ENCODE measurements at places on chromosomes 1 and 21.
A peak's percentile ranks its signal among the peaks of the same experiment; 100 is the strongest.

DNA sequence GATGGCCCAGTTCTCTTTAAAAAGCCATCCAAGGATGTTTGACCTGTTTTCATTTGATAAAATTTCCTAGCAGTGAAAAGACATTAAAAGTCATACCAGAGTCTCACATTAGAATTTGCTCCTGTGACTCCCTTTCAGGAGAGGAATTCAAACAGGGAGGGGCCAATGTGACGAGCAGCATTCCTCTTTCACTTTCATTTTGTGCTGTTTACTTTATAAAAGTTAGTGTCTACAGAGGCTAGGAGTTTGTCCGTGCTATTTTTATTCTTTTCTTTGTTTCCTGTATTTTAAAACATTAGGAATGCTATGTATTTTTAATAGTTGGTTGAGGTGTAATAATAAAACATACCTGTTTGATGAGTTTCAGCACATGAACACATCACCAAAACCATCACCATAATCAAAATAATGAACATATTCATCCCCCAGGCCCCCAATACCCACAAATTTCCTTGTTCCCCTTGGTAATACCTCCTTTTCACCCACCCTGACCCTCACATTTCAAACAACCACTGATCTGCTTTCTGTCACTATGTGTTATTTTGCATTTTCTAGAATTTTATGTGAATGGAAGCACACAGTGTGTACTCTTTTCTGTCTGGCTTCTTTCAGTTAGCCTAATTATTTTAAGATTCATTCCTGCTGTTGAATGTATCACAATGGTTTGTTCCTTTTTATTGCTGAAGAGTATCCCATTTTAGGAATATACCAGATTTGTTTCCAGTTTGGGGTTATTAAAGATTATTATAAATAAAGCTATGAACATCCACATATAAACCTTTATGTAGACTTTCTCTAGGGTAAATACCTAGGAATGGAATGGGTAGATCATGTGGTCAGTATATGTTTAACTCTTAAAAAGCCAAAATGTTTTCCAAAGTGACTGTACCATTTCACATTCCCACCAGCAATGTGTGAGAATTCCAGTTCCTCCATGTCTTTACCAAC lies 129.5 kb downstream of the TENT5C start:
- DNase-seq, result no peak

DNA sequence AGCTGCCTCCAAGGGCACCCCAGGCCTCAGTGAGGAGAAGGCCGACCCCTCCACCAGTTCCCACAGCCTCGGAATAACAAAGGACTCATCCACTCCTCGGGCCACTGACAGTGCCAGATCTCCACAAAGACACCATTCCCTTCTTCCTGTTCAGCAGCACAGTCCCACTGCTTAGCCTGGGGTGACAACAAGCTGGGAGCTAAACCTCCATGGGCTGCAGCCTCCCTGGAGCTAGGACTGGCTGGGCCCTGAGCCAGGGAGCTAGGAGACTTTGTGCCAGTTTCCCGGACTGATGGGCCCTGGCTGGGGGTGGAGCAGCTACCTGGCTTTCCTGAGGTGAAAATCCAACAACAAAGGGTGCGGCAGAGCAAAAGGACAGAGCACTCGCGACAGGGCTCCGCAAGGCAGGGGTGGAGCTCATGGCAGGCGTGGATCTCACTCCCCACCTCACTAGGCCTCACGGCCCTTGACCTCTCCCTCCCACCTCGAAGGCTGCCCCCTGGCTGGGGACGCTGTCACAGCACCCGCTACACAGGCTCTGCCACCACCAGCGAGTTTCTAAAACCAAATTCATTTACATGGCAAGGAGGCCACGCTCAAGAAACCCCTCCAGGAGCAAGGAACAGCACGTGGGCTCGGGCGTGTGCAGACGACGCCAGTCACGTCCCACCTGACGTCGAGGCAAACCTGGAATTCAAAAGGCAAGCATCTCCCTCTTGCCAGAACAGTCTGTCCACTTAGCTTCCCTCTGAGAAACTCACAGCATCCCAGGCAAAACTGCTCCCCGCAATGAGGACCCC lies 13.8 kb downstream of the SLC35E2B start:
- DNase-seq, result no peak

GRCh38 chr1:204976646-204977045 lies 66.4 kb upstream of the CNTN2 start:
- DNase-seq, result no peak

DNA sequence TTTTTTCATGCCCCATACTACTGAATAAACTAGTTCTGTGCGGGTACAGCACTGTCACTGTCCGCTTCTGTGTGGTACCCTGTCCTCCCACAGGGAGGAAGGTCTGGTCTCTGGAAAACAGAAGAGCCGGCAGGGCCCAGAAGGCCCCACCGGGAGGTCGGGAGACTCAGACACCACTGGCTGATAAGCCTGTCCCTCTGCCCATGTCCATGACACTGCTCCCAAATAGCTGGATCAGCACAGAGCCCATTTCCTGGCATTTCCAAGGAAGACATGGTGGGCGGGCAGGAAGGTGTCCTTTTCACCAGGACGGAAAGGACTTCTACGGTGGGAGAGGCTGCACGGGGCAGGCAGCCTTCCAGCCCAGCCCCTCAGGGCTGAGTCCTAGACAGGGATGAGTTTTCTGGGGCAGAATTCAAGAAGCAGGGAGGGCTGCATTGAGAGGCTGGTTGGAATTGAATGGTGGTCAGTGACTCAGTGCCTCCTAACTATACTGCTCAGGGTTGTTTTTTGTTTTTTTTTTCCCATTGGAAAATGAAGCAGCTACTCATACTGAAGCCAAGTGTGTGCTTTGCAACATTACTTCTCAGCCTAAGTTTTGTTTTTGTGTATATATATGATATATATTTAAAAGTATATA lies 7.1 kb downstream of the PSRC1 start:
- DNase-seq, result no peak

DNA sequence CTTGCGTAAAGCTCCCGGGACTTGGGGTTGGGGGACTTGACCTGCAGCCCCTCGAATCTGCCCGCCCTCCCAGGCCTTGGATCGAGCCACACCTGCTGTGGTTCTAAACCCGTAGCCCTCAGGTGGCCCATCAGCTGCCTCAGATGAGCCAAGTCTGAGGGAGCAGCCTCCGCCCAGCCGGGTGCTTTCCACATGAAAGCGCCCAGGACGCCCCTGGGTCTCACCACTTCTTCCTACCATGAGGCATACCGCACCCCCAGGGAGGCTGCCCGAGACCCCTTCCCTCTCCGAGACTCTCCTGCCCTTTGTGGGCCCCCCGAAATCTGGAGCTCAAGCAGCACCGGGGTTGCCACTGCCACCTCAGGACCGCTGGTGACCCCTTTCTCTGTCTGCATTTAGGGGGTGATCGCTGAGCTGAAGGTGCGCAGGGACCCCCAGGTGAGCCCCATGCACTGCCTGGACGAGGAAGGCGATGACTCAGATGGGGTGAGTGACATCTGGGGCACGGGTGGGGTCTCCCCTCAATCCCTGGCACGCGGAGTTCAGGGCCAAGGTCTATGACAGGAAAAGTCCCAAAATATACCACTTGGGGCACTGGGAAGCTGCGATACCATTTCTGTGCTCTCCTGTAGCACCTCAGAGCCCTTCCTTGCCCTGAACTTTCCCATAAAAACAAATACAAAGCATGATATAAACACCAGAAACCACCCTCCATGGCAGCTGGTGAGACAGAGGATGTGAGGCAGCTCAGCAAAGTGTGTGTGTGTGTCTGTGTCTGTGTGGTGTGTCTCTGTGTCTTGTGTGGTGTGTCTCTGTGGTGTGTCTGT lies 68.5 kb downstream of the SLC19A1 start:
- DNase-seq, result no peak

- peak; percentile 35 for DNase-seq
Measured at GRCh38 chr1:33661811-33662454, 189.5 kb downstream of the ZSCAN20 start.

DNA sequence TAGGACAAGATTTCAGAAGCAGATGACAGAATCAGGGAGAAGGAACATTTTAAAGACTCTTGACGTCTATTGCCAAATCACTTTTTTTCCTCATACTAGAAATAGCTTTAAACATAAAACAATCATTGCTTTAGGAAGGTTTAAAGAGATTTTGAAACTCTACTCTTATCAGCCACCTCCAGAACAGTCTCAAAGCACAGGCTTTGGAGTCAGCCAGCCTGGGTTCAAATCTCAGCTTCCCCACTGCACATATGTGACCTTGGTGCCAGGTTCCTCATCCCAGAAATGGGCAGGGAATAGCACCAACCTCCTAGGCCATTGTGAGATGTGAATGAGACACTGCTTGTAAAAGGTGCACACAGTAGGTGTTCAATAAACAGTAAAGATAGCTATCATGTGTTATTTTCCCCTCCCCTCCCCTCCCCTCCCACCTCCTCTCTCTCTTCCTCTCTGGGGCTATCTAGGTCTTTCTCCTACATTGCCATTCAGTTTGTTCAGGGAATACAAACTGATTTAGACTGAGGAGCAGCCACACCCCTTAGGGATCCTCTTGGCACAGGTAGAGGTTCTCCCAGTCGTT lies 20.6 kb downstream of the SPOCD1 start:
- DNase-seq, result no peak

DNA sequence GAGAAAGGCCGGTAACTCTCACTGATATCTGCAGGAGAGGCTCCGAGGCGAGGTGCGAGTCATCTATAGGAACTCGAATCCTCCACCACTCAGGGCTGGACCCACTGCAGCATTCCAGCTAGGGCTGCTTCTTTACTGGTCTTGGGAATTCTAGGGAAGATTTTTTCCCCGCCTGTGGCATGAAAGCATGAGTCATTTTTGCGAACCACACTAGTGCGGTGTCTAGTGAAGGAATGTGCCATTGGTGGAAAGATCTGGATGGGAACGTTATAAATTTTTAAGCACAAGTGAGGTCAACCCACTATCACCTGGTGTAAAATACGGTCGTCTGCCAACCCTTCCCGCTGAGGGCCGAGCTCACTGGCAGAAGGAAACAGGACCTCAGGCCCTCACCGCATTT lies 49.7 kb downstream of the SYF2 start:
- DNase-seq, result peak; percentile 30

DNA sequence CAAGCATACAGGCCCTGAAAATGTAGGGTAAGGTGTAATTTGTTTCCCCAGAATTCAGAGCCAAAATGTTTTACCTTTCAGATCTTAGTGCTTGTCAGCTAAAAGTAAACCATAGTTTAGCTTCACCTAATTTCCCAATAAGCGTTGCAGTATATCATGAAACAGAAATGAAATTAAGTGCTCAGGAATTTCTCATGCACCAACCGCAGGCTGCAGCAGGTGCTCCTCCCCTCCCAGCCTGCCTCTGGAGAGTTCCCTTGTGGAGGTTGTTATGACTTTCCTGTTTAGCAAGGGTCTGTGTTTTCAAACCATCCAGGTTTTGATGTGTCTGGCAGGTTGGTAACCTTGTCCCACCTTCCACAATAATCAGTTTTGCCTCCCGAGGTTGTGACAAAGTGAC lies 118.5 kb downstream of the HLX start:
- DNase-seq, result no peak

GRCh38 chr1:30829889-30830288 lies 72.3 kb upstream of the LAPTM5 start:
- DNase-seq, result no peak

- no peak for DNase-seq
Measured at GRCh38 chr1:92515796-92516201, 29.1 kb upstream of the GFI1 start.
